CD4-positive, CD25-positive, alpha-beta regulatory T cell (primary cell): ENCODE measurements at places on chromosomes 2 and 18.

GRCh38 chr2:114789989-114790388, 347.5 kb downstream of the DPP10 start:
- no peaks in the 10 kb centered on the region for H3K36me3 ChIP-seq
- no peak for DNase-seq
- no peaks in the 10 kb centered on the region for H3K27me3 ChIP-seq
- no peak overlapping the region for H3K27ac ChIP-seq
- H3K4me1 ChIP-seq, result no peaks in the 10 kb centered on the region
- no peak overlapping the region for H3K4me3 ChIP-seq

DNA sequence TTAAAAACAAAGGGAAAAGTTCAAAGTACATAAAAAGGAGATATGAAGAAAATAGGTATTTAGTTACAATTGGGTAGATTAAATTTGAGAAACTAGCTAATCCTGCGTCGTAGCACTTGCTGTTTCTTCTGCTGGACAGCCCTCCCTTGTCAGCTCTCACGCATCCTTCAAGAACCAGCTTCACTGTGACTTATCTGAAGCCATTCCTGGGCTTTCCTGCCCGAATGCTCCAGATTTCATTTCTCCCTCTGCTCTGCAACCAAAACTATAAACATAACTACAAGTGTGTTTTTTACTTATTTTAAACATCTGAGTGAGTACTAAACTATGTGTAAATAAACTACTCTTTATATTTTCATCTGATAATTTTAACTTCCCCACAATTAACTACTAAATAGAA, 149.2 kb downstream of the MTCL1 start:
- no peaks in the 10 kb centered on the region for H3K4me1 ChIP-seq
- no peak overlapping the region for H3K27ac ChIP-seq
- H3K36me3 ChIP-seq, result no peaks in the 10 kb centered on the region

DNA sequence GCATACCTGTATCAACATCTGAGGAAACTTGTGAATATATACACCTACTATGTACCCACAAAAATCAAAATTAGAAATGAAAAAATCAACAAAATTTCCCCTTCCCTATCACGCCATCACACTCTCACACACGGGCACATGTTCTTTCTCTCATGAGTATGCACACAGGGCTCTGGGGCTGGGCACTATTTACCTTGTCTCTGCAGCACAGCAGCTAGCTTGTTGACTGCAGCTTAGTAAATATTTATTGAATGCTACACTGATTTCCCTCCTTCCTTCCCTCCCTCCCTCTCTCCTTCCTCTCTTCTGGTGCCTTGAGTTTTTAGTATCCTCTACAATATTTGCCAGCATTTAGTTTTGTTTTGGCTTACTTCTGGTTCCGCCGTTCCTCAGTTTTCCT, 182.7 kb upstream of the LHCGR start:
- no peaks in the 10 kb centered on the region for H3K27me3 ChIP-seq
- H3K4me1 ChIP-seq, result no peaks in the 10 kb centered on the region
- no peaks in the 10 kb centered on the region for H3K36me3 ChIP-seq
- DNase-seq, result no peak

- no peak overlapping the region for H3K27ac ChIP-seq
- H3K4me3 ChIP-seq, result no peak overlapping the region
- no peak for DNase-seq
- H3K27me3 ChIP-seq, result peaks cover 5% of the 10 kb centered on the region
These were observed 159.3 kb downstream of the GFPT1 start for GRCh38 chr2:69227716-69228115.

- no peaks in the 10 kb centered on the region for H3K36me3 ChIP-seq
- peaks cover 10% of the 10 kb centered on the region for H3K4me1 ChIP-seq
- DNase-seq, result no peak
- no peak overlapping the region for H3K4me3 ChIP-seq
- no peak overlapping the region for H3K27ac ChIP-seq
These were observed 114.9 kb upstream of the RAB27B start for GRCh38 chr18:54713386-54713785.

GRCh38 chr2:209943776-209944175, 58.7 kb upstream of the RPE start:
- no peaks in the 10 kb centered on the region for H3K4me1 ChIP-seq
- H3K27me3 ChIP-seq, result no peaks in the 10 kb centered on the region
- H3K27ac ChIP-seq, result no peak overlapping the region
- no peaks in the 10 kb centered on the region for H3K36me3 ChIP-seq
- no peak for DNase-seq

DNA sequence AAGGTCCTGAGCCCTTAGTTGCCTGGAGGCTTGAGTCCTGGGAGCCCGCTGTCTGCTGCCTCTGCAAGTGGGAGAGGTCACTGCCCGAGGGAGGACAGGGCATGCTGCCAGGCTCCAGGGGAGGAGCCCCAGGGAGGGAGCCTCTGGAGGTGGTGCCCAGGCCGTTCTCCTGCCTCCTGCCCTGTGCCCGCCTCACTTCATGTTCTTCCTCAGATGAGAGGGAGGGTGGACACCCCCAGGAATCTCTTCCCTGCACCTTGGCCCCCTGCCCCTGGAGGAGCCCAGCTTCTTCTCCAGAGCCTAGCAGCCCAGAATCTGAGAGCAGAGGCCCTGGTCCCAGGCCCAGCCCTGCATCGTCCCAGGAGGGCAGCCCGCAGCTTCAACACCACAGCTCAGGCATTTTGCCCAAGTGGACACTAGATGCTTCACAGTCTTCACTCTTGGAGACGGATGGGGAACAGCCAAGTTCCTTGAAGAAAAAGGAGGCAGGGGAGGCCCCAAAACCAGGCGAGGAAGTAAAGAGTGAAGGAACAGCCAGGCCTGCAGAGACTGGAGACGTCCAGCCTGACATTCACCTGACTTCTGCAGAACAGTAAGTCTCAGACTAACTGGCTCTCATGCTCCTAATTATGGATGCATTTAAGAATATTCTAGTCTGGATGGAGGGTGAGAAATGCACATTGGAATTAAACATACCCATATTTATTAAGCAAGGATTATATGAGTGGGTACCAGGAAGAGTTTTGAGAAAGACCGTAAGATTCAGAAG, 12.1 kb downstream of the PSD4 start:
- no peak overlapping the region for H3K27ac ChIP-seq
- DNase-seq, result no peak
- no peak overlapping the region for H3K4me3 ChIP-seq
- peaks cover 78% of the 10 kb centered on the region for H3K36me3 ChIP-seq
- peaks cover 69% of the 10 kb centered on the region for H3K4me1 ChIP-seq
- no peaks in the 10 kb centered on the region for H3K27me3 ChIP-seq

- no peak overlapping the region for H3K4me3 ChIP-seq
- H3K27ac ChIP-seq, result no peak overlapping the region
- H3K36me3 ChIP-seq, result no peaks in the 10 kb centered on the region
- no peaks in the 10 kb centered on the region for H3K4me1 ChIP-seq
- DNase-seq, result no peak
These were observed 326.5 kb downstream of the BCL11A start for GRCh38 chr2:60226943-60227342.

- peak overlapping the region; percentile 59 for H3K4me3 ChIP-seq
- peaks cover 22% of the 10 kb centered on the region for H3K4me1 ChIP-seq
- H3K27me3 ChIP-seq, result no peaks in the 10 kb centered on the region
- H3K36me3 ChIP-seq, result peaks cover 25% of the 10 kb centered on the region
- peak; percentile 34 for DNase-seq
- peak overlapping the region; percentile 41 for H3K27ac ChIP-seq
These were observed 35.7 kb downstream of the NOL10 start for GRCh38 chr2:10654069-10654468.

GRCh38 chr2:29518646-29519337, 402.6 kb downstream of the ALK start:
- H3K36me3 ChIP-seq, result no peaks in the 10 kb centered on the region
- H3K4me1 ChIP-seq, result no peaks in the 10 kb centered on the region
- no peaks in the 10 kb centered on the region for H3K27me3 ChIP-seq
- DNase-seq, result no peak

GRCh38 chr2:174697255-174697654, 67.0 kb downstream of the CHRNA1 start:
- peak; percentile 19 for DNase-seq
- no peaks in the 10 kb centered on the region for H3K36me3 ChIP-seq
- no peak overlapping the region for H3K4me3 ChIP-seq
- no peak overlapping the region for H3K27ac ChIP-seq

- peaks cover 15% of the 10 kb centered on the region for H3K4me1 ChIP-seq
- no peak overlapping the region for H3K4me3 ChIP-seq
- no peak for DNase-seq
- no peaks in the 10 kb centered on the region for H3K27me3 ChIP-seq
- H3K27ac ChIP-seq, result peak overlapping the region; percentile 53
These were observed 53.9 kb downstream of the LIMS1 start for GRCh38 chr2:108588070-108588668.

- H3K36me3 ChIP-seq, result no peaks in the 10 kb centered on the region
- peaks cover 3% of the 10 kb centered on the region for H3K4me1 ChIP-seq
- H3K27ac ChIP-seq, result no peak overlapping the region
These were observed 63.2 kb upstream of the TMEM17 start for GRCh38 chr2:62568983-62569837.

DNA sequence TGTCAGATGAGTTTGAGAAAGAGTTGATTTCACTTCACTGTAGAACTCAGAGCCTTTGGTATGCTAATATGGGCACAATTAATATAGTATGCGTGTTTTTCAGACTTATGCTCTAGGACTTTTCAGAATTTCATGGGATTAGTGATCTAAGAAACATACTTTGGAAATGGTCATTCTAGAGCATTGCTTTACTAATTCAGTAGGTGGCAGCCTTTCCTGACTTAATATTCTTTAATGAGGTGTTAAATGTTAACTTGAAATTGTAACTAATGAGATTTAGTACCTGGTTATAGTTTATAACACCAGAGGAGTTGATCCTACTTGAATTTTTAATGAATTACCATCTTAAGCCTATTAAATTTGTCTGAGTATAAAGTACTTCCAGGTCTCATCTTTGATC, 28.4 kb downstream of the ACTR2 start:
- peaks cover 3% of the 10 kb centered on the region for H3K4me1 ChIP-seq
- H3K4me3 ChIP-seq, result no peak overlapping the region
- no peaks in the 10 kb centered on the region for H3K27me3 ChIP-seq
- peaks cover 71% of the 10 kb centered on the region for H3K36me3 ChIP-seq

GRCh38 chr2:176814740-176815367, 397.7 kb upstream of the HNRNPA3 start:
- no peaks in the 10 kb centered on the region for H3K4me1 ChIP-seq
- H3K27ac ChIP-seq, result no peak overlapping the region
- no peak for DNase-seq
- no peak overlapping the region for H3K4me3 ChIP-seq

GRCh38 chr18:25234740-25235345, 117.1 kb downstream of the ZNF521 start:
- H3K4me1 ChIP-seq, result no peaks in the 10 kb centered on the region
- no peak for DNase-seq
- no peaks in the 10 kb centered on the region for H3K36me3 ChIP-seq
- no peak overlapping the region for H3K27ac ChIP-seq

DNA sequence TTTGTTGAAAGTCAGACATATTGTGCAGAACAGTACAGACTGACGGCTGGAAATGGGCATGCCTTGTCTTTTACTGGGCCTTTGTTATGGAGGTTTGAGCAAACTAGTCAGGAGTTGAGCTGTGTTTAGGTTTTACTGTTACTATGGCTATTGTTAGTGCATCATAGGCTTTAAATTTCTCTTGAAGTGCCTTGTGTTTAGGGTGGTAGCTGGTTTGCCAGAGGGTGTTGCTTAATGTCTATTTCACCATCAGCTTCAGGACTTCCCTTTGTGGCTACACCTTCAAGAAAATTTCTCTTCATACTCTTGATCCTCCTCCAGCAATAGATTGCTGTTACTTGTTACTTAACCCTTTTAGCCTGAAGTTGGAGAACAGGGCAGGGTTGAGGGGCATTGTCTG, 104.6 kb downstream of the CAPN13 start:
- no peak overlapping the region for H3K27ac ChIP-seq
- no peak overlapping the region for H3K4me3 ChIP-seq
- H3K4me1 ChIP-seq, result no peaks in the 10 kb centered on the region
- H3K27me3 ChIP-seq, result peaks cover 5% of the 10 kb centered on the region
- no peaks in the 10 kb centered on the region for H3K36me3 ChIP-seq
- no peak for DNase-seq

DNA sequence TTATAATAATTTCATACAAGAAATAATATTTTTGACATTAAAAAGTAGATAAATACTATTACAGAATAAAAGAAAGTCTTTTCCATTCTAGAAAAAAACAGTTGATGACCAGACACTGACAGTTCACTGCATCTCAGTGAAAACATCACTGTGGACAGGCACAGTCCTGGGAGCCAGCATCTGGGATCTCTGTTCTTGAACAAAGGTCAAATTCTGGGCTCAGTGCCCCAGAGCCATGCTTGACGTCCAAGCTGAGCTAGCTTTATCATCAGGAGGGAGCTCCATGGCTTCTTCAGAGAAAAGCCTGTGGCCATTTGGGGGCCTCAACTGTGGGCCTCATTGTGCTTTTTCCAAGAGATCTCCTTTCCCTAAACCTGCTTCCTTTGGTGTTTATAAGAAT, 86.1 kb upstream of the SRD5A2 start:
- no peak for DNase-seq
- no peaks in the 10 kb centered on the region for H3K36me3 ChIP-seq
- H3K4me3 ChIP-seq, result no peak overlapping the region

GRCh38 chr18:24197412-24197811, 58.5 kb downstream of the CABYR start:
- no peaks in the 10 kb centered on the region for H3K4me1 ChIP-seq
- H3K27me3 ChIP-seq, result no peaks in the 10 kb centered on the region
- H3K4me3 ChIP-seq, result no peak overlapping the region
- DNase-seq, result no peak

DNA sequence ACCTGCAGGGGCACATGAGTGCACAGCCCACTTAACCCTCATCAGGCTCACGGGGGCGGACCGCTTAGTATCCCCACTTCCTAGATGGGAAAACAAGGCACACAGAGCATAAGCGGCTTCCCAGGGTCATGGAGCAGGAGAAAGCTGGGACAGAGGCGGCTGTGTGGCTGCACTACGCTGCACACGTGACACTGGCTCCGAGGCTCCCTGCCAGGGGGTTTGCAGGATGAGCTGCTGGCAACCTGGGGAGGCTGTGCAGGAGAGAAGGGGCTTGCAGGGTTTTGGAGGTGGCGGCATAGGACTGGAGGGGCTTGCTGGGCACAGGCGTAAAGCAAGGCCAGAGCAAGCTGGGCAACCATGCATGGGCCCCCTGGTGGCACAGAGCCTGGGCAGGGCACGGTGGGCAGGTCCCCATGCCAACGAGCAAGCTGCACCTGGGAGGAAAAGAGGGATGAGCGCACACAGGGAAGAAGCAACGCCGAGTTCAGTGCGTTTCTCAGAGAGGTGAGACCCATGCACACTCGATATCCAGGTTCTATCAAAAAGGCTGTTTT, 268.6 kb downstream of the HDAC4 start:
- H3K4me3 ChIP-seq, result no peak overlapping the region
- no peak overlapping the region for H3K27ac ChIP-seq
- DNase-seq, result no peak
- H3K27me3 ChIP-seq, result no peaks in the 10 kb centered on the region
- H3K36me3 ChIP-seq, result peaks cover 96% of the 10 kb centered on the region
